Sigmoid colon (tissue), 7 donors: ENCODE measurements at places on chromosomes 5 and 9. TPM values are rescaled to one million over a fixed set of nuclear protein-coding genes. Genes with fewer than 3 reads are reported as not detected.

GRCh38 chr5:127865273-127865672 lies 162.1 kb downstream of the CCDC192 start:
- no peak overlapping the region for H3K27ac ChIP-seq
- no peaks in the 10 kb centered on the region for H3K27me3 ChIP-seq
- H3K36me3 ChIP-seq = no peaks in the 10 kb centered on the region

GRCh38 chr5:78387468-78388153 lies 27.2 kb downstream of the SCAMP1 start:
- no peaks in the 10 kb centered on the region for H3K27me3 ChIP-seq
- DNase-seq = no peak
- no peaks in the 10 kb centered on the region for H3K4me1 ChIP-seq
- H3K27ac ChIP-seq = no peak overlapping the region
- no peak overlapping the region for H3K4me3 ChIP-seq
- no peaks in the 10 kb centered on the region for H3K36me3 ChIP-seq

DNA sequence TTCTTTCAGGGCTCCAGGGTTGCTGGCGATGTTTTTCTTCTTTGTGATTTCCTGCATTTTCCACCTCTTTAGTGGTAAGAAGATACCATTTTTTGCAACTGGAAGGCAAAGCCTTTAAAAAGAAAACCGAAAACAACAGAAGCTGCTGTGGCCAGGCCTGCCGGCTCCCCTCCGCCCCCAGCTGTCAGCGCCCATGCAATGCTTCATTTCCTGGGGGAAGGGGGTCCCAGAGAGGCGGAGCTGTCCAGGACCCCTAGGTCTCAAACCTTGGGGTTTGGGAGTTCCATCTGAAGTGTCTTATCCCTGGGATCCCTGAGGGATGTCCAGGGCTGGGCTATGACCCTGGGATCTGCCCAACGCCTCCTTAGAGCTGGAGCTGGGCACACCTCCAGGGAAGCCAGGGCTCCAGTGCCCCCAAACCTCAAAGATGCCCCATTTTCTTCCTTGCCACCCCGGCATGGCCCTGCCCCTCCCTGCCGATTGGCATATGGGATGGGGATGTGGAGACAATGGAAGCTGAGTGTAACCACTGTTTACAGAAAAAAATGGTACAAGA lies 257.2 kb upstream of the MVB12B start:
- no peak overlapping the region for H3K4me3 ChIP-seq
- no peak for DNase-seq

- DNase-seq = no peak
- H3K4me1 ChIP-seq = no peaks in the 10 kb centered on the region
- H3K27ac ChIP-seq = no peak overlapping the region
- no peaks in the 10 kb centered on the region for H3K27me3 ChIP-seq
These were observed 22.2 kb upstream of the B4GALT1 start for GRCh38 chr9:33189331-33189791.

GRCh38 chr5:111229871-111230810 lies 6.0 kb downstream of the CAMK4 start:
- no peak for DNase-seq
- H3K36me3 ChIP-seq = no peaks in the 10 kb centered on the region
- H3K27me3 ChIP-seq = no peaks in the 10 kb centered on the region
- H3K4me3 ChIP-seq = no peak overlapping the region
- no peak overlapping the region for H3K27ac ChIP-seq
- H3K4me1 ChIP-seq = no peaks in the 10 kb centered on the region

- no peak overlapping the region for H3K27ac ChIP-seq
- H3K4me3 ChIP-seq = no peak overlapping the region
- no peaks in the 10 kb centered on the region for H3K36me3 ChIP-seq
- no peaks in the 10 kb centered on the region for H3K27me3 ChIP-seq
- peaks cover 8% of the 10 kb centered on the region for H3K4me1 ChIP-seq
These were observed 109.7 kb downstream of the LPAR1 start for GRCh38 chr9:110928599-110928998.

DNA sequence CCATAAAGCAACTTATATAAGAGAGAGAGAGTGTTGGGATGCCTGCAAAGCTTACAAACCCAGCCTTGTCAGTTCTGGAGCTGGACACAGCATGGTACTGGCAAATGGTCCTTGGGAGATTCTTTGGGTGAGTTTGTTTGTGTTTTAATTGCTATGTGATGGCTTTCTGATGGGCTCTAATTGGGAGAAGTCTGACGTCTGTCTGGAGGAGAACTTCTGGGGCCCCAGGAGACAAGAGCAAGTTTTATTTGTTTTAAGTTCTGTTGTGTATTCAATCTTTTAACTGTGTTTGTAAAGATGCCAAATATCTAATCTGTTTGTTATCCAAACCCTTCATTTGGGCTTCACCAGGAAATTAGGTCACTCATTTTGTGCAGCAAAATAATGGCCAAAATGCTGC lies 50.3 kb upstream of the AFAP1L1 start:
- H3K36me3 ChIP-seq = no peaks in the 10 kb centered on the region
- peaks cover 14% of the 10 kb centered on the region for H3K4me1 ChIP-seq
- no peak overlapping the region for H3K27ac ChIP-seq

DNA sequence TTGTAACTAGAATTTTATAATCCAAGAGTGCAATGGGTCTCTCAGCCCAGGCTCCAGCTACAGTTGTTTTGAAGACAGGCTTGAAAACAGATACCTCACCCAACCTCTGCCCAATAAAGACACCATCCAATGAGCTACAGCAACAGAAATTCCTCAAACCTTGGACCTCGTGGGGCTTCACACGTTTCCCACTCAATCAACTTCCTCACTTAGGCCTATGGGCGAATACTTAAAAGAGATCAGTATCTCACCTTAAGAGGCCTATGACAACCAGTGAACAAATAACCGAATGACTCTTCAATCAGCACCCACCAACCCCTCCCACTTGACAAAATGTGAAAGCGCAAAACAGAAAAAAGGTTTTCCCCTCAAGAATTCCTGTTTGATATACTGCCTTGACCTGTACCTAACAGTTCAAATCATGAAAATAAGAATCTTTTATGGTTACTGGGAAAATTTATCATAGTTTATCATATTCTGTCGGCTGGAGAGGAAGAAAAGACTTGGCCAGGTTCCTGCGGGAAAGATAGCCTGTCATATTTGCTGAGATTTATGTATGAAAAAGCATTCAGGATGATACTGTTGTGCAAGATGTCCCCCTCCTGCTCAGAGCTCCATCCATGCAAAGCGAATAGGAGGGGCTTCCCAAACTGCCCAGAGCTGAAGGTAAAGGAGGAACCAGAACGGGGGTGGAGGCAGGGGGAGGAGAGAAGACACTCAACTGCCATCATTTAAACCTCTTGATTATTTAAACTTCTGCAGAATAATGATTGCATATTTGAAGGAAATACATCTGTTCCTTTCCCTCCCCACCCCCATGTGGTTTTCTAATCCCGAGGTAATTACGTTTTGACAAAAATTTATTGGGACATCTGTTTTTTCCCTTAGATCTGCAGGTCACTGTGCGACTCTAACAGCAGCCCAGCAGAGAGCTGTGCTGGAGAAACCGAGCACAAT lies 256.3 kb downstream of the NFIB start:
- H3K4me1 ChIP-seq = no peaks in the 10 kb centered on the region
- H3K36me3 ChIP-seq = no peaks in the 10 kb centered on the region
- DNase-seq = no peak
- no peak overlapping the region for H3K4me3 ChIP-seq

DNA sequence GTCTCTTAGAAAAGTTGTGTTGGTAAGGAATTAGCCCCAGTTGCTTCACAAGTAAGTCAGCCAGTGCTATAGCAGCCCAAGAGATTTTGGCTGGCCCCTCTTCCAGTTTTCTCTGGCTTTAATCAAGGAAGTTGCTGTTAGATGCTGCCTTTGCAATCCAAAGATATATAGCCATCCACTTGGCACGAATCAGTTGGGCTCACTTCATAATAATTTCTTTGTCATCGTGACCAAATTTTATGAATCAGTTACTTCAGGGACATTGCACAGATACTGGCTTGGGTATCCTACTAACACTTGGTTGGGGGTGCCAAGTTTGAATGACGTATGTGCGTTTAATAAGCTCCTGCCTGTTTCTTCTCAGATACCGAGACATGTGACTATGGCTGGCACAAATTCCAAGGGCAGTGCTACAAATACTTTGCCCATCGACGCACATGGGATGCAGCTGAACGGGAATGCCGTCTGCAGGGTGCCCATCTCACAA lies 81.5 kb downstream of the VCAN start:
- no peaks in the 10 kb centered on the region for H3K27me3 ChIP-seq
- no peak overlapping the region for H3K4me3 ChIP-seq

DNA sequence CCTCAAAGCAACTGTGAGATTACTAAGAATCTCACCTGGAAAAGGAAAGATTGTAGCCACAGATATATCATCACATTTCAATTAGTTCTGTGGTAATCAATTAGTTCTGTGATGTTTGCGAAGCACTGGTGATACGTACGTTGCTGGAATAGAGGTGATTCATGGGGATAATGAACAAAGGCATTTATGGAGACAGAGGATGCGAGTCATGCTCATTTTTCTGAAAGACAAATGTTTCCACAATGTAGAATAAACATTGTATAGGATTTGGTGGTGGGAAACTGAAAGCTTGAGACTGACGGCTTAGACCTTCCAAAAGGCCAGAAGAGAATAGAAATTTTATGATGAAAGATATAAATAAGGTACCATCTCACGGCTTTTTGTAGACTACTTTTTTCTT lies 507.3 kb upstream of the TYRP1 start:
- no peaks in the 10 kb centered on the region for H3K36me3 ChIP-seq
- H3K27me3 ChIP-seq = no peaks in the 10 kb centered on the region
- no peaks in the 10 kb centered on the region for H3K4me1 ChIP-seq

GRCh38 chr5:13660072-13660471 lies 284.4 kb downstream of the DNAH5 start:
- H3K4me3 ChIP-seq = no peak overlapping the region
- H3K27ac ChIP-seq = no peak overlapping the region
- DNase-seq = no peak
- H3K4me1 ChIP-seq = no peaks in the 10 kb centered on the region
- no peaks in the 10 kb centered on the region for H3K27me3 ChIP-seq
- no peaks in the 10 kb centered on the region for H3K36me3 ChIP-seq

DNA sequence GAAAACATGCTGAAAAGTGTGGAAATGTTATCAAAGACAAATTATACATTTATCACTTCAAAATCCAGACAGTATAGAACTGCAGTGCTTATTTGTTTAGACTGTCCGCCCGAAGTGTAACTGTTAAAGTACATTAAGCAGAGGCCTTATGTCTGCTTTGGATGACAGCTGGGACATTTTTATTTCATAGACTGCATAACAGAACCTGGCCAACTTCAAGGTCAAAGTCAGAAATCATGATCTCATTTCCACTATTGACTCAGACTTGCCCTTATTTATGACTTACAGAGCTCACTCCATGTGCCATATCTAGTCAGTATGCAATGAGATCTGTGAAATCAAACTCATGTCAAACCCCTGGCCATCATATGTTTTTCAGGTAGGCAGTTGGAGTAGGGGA lies 87.7 kb downstream of the RAB3C start:
- no peaks in the 10 kb centered on the region for H3K4me1 ChIP-seq
- H3K27ac ChIP-seq = no peak overlapping the region

Gene PRSS3
- total RNA-seq = not detected

Gene CKS2
- total RNA-seq = 9.5 TPM

Gene C5orf34
- total RNA-seq = 1.1 TPM

Gene SLC23A1
- total RNA-seq = not detected

Gene MCC
- 14.0 TPM for total RNA-seq
